ENCODE measurements at places on chromosomes 4 and X. TPM values are rescaled to one million over a fixed set of nuclear protein-coding genes. Genes with fewer than 3 reads are reported as not detected.
A peak's percentile ranks its signal among the peaks of the same experiment; 100 is the strongest.

DNA sequence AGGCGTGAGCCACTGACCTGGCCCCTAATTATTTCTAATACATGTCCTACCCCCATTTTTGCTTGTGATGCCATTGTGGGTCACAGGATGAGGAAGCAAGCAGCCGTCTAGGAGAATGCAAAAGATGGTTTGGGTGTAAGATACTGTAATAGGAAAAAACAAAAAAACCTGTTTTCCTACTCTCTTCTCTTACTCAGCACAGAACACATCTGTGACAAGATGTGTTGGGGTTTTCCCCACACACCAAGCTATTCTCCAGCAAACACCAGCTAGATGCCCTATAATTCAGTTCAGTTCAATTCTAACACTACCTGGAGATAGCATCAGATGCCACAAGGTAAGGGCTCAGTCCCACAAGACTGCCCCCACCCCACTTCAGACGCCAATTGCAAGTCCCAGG is 15.3 kb upstream of the HPRT1 start:
- no peak for DNase-seq
- H3K36me3 ChIP-seq = no peaks in the 10 kb centered on the region
- H3K4me1 ChIP-seq = no peaks in the 10 kb centered on the region
- H3K4me3 ChIP-seq = no peak overlapping the region
- no peaks in the 10 kb centered on the region for H3K27me3 ChIP-seq
- H3K27ac ChIP-seq = no peak overlapping the region

- peaks cover 63% of the 10 kb centered on the region for H3K4me1 ChIP-seq
- H3K4me3 ChIP-seq = peak overlapping the region; percentile 69
- peak overlapping the region; percentile 81 for H3K27ac ChIP-seq
Observed at GRCh38 chr4:6986072-6986780, 56.9 kb upstream of the TADA2B start.

DNA sequence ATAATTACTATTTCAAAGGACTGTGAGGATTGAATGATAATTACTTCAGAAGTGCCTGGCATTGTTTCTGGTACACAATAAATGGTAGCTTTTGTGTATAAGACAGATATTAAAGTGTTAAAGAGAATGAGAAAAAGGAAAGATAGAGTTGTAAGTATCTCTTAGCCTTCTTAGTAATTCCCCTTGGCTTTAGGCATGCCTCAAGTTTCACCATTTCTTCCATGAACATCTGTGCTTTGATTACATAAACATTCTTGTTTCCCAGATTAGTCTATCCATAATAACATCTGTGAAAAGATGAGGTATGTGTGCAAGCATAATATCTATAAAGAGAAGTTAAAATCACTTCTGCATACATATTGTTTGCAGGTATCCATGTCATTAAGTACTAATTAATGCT is 230.9 kb upstream of the TEX13A start:
- H3K27ac ChIP-seq = no peak overlapping the region
- H3K4me3 ChIP-seq = no peak overlapping the region
- no peaks in the 10 kb centered on the region for H3K36me3 ChIP-seq
- H3K4me1 ChIP-seq = no peaks in the 10 kb centered on the region
- no peak for DNase-seq

DNA sequence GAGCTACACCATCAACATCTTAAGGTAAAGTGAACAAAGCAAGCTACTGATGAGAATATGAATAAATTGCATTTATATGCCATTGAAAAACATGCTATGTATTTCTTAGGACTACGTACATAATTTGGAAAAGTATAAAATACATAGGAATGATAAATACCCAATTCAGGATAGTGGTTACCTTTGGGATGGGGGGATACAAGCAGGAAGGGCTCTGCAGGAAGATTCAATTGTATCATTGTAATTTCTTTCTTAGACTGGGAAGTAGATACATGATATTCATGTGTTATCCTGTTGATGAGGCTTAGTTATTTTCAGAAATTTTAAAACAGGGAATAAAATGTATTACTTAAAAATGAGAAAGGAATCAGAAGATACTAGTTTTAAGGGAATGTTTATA is 43.4 kb downstream of the TRAPPC11 start:
- H3K36me3 ChIP-seq = peaks cover 96% of the 10 kb centered on the region
- no peak for DNase-seq
- H3K4me3 ChIP-seq = no peak overlapping the region
- H3K4me1 ChIP-seq = no peaks in the 10 kb centered on the region
- no peaks in the 10 kb centered on the region for H3K27me3 ChIP-seq
- H3K27ac ChIP-seq = no peak overlapping the region

DNA sequence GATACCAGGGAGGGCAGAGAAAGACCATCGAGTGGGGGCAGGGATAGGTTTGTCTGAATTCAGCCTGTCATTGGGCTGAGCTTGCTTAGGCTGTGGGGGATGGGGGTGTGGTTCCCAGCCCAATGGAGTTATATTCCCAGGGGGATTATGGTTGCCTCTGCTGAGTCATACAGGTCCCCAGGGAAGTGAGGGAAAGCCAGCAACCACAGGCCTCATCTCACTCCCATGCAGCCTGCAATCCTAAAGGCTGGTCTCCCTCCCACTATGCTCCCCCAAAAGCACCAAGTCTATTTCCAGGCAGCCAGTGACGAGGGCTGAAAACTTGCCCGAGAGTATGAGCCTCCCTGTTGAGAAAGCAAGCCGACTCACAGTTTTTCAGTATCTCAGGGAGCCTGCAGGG is 39.3 kb downstream of the AFM start:
- no peak for DNase-seq
- no peaks in the 10 kb centered on the region for H3K36me3 ChIP-seq
- no peaks in the 10 kb centered on the region for H3K27me3 ChIP-seq
- H3K4me3 ChIP-seq = no peak overlapping the region
- no peaks in the 10 kb centered on the region for H3K4me1 ChIP-seq

DNA sequence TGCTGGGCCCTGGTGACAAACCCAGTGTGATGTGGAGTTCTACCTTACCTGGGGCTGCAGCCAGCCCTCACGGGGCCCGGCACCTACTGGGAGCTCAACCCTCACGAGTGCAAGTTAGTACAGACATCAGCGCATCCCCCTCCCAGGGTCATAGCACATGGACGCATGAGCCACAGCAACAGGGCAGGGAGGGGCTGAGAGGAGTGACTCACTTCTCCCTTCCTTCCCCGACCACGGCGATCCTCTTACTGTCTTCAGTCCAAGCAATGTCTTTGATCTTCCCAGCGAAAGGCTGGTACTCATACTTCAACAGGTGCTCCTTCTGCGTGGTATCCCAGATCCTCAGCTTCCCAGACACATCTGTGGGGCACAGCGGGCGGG is 17.8 kb downstream of the WDR1 start:
- H3K36me3 ChIP-seq = peaks cover 73% of the 10 kb centered on the region
- peaks cover 85% of the 10 kb centered on the region for H3K4me1 ChIP-seq
- DNase-seq = peak; percentile 75

- no peak for DNase-seq
- H3K27ac ChIP-seq = no peak overlapping the region
- no peaks in the 10 kb centered on the region for H3K4me1 ChIP-seq
Observed at GRCh38 chr4:26104056-26104685, 190.2 kb downstream of the SMIM20 start.

DNA sequence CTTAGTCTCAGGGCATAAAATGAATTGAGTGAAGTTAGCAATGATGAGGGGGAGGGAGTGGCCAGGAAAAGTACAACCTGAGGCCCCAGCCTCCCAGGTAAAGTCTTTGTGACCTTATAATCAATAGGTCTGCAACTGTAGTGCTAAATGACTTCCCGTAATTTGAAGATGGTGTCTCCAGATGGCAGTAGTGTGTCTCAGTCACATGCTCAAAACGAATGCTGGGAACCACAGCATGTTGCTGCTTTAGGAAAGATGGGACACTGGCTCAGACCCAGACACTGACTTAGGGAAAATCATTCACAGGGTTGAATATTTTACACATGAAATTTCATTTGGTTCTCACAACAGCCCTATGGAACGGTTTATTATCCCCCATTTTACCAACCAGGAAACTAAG is 10.3 kb downstream of the SRPX2 start:
- H3K27ac ChIP-seq = no peak overlapping the region
- H3K27me3 ChIP-seq = peaks cover 5% of the 10 kb centered on the region
- H3K4me3 ChIP-seq = no peak overlapping the region
- no peaks in the 10 kb centered on the region for H3K4me1 ChIP-seq
- no peak for DNase-seq

DNA sequence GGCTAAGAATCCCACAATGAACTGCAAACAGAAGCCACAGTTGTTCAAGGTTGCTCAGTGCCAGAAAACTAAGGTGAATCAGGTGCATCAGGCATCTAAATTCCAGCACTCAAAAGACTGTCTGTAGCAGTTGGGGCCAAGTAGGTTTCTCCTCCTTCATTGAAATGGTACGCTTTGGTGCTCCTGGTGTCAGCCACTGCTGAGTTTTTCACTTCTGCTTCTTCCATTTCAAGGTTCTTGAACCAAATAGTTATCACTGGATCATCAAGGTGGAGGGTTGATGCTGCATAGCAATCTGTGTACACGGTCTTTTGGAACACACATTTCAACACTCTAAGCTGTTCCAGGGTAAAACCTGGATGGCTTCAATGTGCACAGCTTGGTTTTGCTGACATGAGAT is 74.4 kb downstream of the TMA16 start:
- DNase-seq = no peak
- no peak overlapping the region for H3K4me3 ChIP-seq
- H3K27me3 ChIP-seq = no peaks in the 10 kb centered on the region
- peaks cover 86% of the 10 kb centered on the region for H3K36me3 ChIP-seq
- no peaks in the 10 kb centered on the region for H3K4me1 ChIP-seq

- no peak for DNase-seq
- H3K27ac ChIP-seq = no peak overlapping the region
- H3K36me3 ChIP-seq = no peaks in the 10 kb centered on the region
- no peaks in the 10 kb centered on the region for H3K4me1 ChIP-seq
- H3K27me3 ChIP-seq = no peaks in the 10 kb centered on the region
Observed at GRCh38 chrX:8714164-8714563, 17.8 kb downstream of the ANOS1 start.

DNA sequence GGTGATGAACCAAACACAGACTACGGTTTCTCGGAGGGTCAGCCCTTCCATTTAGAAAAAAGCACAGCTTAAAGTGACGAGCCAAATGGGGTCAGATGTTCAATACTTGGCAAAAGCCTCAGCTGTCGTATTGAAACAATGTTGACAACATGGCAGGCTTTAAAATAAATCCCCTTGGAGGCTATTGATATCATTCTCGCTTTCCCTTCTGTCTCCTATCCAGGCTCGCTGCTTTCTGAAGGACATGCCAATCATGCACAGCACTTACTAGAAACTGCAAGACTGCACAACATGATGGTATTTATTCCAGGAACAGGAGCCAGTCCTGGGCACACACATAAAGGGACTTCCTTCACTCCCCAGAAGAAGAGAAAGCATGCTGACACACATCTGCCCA is 137.9 kb downstream of the SLC7A11 start:
- no peak overlapping the region for H3K27ac ChIP-seq
- H3K27me3 ChIP-seq = no peaks in the 10 kb centered on the region
- H3K4me1 ChIP-seq = no peaks in the 10 kb centered on the region
- no peak overlapping the region for H3K4me3 ChIP-seq
- DNase-seq = no peak

DNA sequence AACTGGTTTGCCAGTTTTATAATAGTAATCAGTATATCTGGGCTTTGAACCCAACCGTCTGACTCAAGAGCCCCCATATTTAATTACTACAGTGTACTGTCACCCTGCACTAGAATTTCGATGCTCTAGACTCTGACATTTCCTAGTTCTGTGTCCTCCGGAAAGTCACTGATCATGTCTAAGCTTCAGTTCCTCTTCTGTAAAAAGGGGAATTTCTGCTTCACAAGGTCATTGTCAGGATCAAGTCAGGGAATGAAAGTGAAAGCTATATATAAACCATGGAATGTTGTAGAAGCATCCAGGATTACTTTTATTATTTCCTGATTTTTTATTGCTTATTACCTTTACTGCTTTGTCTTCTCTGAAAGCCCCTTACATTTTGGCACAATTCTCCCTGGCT is 4.0 kb upstream of the KCNIP4 start:
- H3K4me3 ChIP-seq = no peak overlapping the region
- peaks cover 25% of the 10 kb centered on the region for H3K27me3 ChIP-seq
- H3K27ac ChIP-seq = no peak overlapping the region
- no peaks in the 10 kb centered on the region for H3K4me1 ChIP-seq

DNA sequence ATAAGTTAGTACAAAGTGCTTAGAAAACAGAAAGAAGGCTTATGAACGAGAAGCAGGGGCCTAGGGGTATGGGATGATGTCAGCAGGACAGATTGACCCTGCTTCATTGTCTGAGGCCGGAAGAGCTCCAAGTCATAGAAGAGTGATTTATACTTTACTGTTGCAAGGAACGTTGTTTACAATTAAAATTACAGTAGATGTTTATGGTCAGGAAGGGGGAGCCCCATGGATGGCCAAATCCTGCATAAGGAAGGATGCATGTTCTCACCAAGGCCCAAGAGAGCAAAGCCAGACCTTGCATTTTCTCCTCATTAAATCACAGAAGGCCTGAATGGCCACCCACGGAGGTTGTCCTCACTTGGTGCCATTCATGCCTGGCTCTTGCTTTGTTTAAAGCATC is 115.3 kb downstream of the LDB2 start:
- no peak overlapping the region for H3K27ac ChIP-seq
- H3K27me3 ChIP-seq = no peaks in the 10 kb centered on the region
- H3K4me3 ChIP-seq = no peak overlapping the region
- no peak for DNase-seq
- no peaks in the 10 kb centered on the region for H3K36me3 ChIP-seq

- H3K4me1 ChIP-seq = no peaks in the 10 kb centered on the region
- DNase-seq = no peak
- peaks cover 58% of the 10 kb centered on the region for H3K27me3 ChIP-seq
- H3K36me3 ChIP-seq = no peaks in the 10 kb centered on the region
Observed at GRCh38 chr4:185534866-185535611, at the start of gene PDLIM3. Gene PDLIM3, minus strand, starts transcription at chr4:185535507. Its CDS starts 73 bp downstream, at chr4:185535434.

DNA sequence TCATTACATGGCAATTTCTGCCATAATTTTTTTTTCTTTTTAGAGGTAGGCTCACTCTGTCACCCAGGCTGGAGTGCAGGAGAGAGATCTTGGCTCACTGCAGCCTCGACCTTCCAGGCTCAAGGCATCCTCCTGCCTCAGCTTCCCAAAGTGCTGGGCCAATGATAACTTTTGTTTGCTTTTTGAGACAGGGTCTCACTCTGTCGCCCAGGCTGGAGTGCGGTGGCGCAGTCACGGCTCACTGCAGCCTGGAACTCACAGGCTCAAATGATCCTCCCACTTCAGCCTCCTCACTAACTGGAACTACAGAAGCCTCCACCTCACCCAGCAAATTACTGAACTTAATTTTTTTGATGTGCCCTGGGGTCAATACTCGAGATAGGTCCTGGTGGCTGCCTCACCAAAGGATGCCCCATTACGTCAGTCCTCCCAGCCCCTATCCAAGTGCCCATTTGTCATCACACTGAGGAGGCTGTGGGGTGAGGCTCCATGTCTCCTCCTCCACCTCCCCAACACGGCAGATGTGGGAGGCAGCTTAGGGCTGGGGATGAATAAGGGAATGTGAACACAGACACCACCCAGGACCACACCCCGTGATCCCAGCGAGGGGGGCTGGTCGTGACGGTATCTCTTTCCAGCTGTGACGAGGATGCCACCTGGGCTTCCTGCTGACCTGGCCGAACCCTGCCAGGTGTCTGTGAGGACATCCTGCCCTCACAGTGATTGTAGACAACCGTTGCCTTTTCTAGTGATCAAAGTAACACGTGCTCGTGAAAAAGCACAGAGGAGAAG is 12.4 kb upstream of the NKX1-1 start:
- H3K36me3 ChIP-seq = no peaks in the 10 kb centered on the region
- no peak overlapping the region for H3K4me3 ChIP-seq
- no peak overlapping the region for H3K27ac ChIP-seq
- H3K27me3 ChIP-seq = no peaks in the 10 kb centered on the region

The SMIM10L2A gene
- not detected for polyA plus RNA-seq

The LAMTOR3 gene
- 62.5 TPM for polyA plus RNA-seq

Measured in CD14-positive monocyte (primary cell).